ENCODE measurements at places on chromosomes 7 and 10.

GRCh38 chr10:119377451-119377957 lies 165.0 kb downstream of the RGS10 start:
- DNase-seq = no peak

DNA sequence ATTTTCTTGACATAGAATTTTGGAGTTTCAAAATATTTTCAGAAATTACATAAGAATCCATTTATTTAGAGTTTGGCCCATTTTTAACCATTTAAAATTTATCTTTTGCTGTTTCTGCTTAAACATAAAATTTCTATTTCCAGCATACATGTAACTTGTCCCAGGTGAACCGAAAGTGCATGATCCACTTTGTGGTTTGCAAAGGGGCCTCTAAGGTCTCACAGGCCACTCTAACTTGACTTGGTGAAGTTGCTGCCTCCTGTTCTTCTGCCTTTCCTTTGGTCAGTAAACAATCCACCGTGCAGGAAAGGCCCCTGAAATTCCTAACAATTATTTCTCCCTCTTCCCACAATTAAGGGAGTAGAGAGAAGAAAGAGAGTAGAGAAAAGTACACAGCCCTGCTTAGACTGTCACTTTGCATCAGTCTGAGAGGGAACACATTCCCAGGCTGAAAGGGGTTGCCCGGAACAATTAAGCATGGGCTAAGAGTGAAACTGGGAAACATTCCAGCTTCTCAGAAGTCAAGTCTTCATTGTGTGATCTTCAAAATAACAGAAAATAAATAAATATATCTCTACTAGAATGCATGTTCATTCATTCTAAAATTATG lies 79.5 kb upstream of the SEMA3A start:
- no peak for DNase-seq

DNA sequence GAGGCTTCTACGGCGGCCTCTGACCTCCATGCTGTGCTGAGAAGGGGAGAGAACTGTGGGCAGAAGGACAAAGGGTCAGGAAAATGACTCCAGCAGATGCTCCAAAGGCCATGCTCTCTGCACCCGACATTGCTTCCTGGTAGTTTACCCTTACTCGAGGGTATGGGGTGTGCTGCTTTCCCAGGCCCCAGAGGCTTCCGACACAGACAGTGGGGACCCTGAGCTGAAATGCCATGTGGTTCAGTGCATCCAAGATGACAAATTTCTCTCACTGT lies 130.9 kb downstream of the PTPN20 start:
- DNase-seq = no peak

DNA sequence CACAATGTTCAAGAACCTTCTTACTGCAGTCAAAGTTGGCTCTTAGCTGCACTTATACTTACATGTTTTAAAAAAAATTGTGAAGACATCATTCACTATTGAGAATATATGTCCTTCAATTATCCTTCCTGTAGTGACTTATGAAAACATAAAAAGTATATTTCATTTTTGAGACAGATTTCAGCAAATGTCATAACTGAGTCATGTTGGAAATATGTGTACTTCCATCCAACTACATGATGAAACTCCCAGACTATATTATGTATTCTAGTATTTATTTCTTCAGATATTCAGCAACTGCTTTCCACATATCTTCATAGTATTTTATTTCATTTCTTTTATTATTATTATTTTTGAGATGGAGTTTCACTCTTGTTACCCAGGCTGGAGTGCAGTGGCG lies 160.2 kb downstream of the ARHGAP12 start:
- no peak for DNase-seq

DNA sequence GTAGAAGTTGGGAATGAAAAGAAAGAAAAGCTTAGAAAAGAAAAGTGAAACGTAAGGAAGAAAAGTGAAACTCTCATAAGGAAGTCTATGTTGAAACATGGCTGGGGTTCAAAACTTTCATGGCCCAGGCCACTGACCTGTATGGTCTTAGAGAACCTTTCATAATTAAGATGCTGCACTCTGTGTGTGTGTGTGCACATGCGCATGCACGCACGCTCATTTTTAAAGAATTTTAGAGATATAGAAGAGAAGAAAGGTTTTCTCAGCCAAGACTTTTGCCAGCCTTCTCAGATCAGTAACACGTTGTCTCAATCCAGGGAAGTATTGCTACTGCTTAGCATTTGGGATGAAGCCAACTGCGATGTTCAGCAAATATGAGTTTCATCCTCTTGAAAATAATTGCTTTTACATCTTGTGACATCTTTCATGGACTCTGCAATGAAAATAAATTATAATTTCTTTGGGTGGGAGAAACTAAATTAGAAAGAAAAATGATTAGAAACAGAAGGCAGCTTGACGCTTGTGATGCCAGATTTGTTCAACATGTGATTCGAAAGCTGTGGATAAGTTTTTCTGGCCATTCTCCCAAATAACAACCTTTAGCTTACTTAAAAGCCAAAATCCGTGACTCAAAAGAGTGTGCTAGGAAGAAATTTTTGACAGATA lies 16.2 kb upstream of the SLC26A4 start:
- no peak for DNase-seq

DNA sequence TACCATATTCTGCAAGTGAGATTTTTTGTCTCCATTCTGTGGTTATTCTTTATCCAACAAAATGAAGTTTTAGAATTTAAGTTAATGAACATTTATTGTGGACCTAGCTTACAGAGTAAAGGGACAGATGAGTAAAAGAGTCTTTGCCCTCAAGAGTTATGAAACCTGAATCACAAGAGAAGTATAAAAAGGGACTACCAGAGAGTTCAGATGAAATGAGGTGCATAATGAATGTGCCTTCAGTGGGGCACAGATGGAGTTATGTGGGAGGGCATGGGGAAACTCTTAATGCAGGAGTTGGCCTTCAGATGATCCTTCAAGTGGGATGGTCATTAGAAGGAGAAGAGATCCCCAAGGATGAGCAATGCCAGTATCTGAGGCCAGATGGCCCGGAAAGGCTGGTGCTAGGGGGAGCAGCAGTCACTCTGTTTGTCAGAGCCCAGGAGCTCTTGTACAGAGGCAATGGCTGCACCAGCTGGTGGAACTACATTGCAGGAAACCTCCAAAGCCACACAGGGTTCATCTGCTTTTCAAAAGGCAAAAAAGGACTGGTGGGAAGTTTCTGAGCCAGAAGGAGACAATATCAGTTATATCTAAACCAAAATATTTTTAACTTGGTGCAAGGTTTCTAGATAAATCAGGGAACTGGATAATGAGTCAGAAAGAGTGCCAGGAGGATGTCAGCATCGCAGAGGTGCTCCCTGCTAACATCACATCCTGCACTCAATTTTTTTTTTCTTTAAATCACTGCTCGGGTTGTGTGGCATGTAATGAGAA lies 162.0 kb downstream of the KLF6 start:
- no peak for DNase-seq

DNA sequence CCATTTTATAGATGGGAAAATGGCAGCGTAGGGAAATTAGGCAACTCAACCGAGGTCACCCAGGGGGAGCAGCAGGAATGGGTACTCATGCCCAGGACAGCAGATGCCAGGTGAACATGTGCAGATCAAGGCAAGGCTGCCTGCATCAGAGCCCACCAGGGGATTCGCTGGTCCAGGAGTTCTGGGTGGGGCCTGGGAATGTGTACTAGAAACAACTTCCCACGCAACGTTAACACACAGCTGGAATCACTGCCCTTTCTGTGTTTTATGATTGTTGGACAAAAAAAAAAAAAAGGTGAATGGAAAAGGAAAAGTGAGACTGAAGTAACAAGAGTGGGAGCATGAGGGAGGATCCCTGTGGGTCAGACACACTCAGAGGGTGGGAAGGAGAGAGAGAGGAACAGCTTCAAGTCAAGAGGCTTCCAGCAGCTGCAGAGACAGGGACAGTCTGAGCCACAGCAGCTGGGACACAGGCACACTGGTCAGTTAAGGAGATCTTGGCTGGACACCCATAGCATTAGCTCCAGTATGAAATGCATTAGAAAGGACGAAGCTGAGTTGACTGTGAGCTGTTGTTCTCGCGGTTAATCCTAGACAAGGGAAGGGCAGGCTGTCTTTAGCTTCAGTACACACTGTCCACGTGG lies 187.9 kb upstream of the INHBA start:
- no peak for DNase-seq

DNA sequence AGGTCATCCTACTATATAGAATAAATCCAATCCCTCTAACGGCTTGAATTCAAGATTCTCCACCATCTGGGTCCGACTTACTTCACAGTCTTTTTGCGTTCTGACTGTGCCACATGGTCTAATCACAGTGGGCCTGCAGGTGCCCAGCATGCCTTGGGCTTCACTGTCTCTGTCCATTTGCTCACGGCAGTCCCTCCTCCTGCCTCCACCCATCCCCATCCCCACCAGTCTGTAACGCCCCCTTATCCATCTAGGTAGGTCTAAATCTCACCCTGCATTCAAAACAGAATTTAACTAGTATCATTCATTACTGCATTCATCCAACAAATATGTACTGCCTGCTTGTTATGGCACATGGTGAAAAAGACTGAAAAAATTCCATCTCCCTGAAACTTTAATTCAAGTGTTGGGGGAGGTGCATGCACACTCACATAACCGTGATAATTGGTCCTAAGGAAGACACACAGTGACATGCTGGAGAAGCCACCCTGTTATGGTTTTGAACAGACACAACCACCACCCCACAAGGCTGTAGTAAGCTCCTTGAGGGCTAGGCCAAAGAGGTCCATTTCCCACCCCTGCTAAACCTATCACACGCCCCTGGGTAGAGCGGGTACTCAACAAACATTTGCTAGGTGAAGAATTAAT lies 24.2 kb downstream of the SORBS1 start:
- DNase-seq = no peak

DNA sequence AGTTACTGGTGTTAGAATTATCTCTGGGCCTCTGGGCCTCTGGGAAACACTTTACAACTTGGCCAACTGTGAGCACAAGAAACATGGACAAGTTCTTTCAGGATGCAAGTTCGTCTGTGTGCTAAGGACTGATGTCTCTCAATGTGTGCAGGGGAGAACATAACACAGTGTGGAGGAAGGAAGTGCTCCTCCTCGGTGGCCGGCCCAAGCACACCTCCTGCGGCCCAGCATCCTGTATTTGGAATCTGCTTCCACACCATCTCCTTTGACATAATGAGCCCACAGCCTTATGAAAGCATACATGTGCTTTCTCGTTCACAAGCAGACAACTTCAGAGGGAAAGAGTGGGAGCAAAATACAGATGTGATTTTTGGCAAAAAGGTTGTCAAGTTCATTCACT lies 59.0 kb downstream of the MTPN start:
- no peak for DNase-seq

GRCh38 chr10:102452672-102453340 lies 1.5 kb upstream of the C10orf95 start:
- DNase-seq = no peak

GRCh38 chr7:149330914-149331567 lies 69.0 kb downstream of the ZNF783 start:
- DNase-seq = no peak

DNA sequence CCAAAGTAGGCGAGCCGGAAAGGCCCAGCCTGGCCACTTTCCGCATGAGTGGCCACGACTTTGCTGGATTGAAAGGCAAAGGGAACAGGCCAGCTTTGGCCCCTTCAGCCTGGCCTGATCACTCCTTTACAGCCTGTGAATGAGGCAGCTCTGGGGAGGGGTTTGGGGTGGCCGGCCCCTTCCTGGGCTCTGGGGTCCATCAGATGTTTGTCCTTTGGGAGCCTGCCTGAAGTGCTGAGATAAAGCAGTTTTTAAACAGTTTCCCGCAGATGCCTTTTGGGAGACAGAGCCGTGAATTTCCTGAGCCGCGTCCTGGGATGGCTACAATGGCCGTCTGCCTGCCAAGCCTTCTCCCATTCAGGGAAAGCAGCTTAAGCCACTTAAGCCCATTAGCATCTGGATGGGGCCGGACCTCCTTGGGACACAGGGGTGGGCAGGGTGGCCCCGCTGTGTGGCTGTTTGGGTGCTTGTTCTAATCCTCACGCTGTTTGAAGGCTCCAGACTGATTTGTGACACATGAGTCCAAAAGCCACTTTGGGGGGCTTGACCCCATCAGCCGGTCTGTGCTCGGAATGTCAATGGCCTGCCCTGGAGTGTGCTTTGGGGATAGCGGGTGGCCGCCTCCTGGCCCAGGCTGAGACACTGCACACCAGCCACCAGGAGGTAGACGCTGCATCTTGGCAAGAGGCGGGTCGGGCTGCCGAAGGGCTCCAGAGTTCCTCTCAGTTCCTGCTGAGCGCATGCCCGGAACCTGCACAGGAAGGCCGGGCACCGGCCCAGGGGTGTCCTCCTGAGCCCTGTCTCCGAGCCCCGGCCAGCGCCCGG lies 38.9 kb downstream of the NKX6-2 start:
- DNase-seq = no peak

DNA sequence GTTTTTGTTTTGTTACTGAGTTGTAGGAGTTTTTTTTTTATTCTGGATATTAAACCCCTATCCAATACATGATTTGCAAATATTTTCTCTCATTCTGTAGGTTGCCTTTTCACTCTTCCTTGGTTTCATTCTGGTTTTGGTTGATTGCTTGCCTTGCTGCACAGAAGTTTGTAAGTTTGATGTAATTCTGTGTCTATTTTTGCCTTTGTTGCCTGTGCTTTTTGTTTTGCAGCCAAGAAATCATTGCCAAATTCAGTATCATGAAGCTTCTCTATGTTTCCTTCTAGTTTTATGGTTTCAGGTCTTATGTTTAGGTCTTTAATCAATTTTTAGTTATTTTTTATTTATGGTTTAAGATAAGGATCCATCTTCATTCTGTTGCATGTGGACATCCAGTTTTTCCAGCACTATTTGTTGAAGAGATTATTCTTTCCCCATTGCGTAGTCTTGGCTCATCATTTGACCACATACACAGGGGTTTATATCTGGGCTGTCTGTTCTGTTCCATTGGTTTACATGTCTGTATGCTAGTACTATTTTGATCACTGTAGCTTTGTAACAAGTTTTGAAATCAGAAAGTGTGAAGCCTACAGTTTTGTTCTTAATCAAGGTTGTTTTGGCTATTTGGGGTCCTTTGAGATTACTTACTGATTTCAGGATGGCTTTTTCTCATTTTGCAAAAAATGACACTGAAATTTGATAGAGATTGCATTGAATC lies 26.4 kb downstream of the BMPR1A start:
- no peak for DNase-seq

DNA sequence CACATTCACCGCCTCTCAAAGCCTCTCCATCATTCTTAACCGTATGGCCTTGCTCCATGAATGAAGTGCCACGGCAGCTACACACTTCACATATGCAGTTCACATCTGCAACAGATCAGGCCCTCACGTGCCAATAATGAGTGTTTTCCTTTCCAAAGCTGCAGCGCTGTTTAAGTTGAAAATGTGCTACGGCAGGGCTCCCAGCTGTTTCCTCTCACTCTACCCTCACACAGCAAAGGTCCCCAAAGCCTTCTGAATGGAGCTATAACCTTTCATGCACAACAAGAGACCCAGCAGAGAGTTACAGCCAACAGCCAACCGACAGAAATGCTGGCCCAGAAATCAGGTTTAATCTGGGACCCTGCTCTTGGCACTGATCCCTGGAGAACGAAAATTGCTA lies 236.1 kb downstream of the ELMO1 start:
- no peak for DNase-seq

DNA sequence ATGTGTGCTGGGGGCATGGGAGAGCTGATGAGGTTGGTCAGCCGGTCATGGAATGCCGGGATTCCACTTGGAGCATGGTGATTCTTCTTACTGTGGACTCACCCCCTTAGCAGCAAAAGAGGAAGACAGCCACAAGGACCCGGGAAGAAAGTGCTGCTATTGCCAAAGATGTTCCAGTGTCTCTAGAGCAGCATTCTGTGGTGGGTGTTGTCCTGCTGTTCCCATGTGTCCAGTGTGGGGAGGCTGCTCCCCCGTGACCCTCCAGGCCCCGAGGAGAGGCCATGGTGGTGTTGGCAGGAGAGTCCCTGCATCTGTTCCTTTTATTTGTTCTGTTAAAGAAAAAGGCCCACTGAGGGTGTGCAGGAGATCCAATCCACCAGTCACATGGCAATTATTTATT lies 499.4 kb downstream of the RPS24 start:
- DNase-seq = no peak
